ENCODE measurements at places on chromosomes 11 and 22. TPM values are rescaled to one million over a fixed set of nuclear protein-coding genes. Genes with fewer than 3 reads are reported as not detected.

The MS4A4E gene
- not detected for total RNA-seq

GRCh38 chr11:35389112-35389511, 30.2 kb downstream of the SLC1A2 start:
- no peak overlapping the region for H3K27ac ChIP-seq
- peaks cover 32% of the 10 kb centered on the region for H3K4me1 ChIP-seq
- DNase-seq: no peak
- H3K27me3 ChIP-seq: no peaks in the 10 kb centered on the region
- no peak overlapping the region for H3K4me3 ChIP-seq

GRCh38 chr11:2982214-2982613, 9.9 kb downstream of the NAP1L4 start:
- no peak overlapping the region for H3K4me3 ChIP-seq
- H3K27me3 ChIP-seq: no peaks in the 10 kb centered on the region
- peaks cover 42% of the 10 kb centered on the region for H3K36me3 ChIP-seq

The OR4S1 gene
- not detected for total RNA-seq

DNA sequence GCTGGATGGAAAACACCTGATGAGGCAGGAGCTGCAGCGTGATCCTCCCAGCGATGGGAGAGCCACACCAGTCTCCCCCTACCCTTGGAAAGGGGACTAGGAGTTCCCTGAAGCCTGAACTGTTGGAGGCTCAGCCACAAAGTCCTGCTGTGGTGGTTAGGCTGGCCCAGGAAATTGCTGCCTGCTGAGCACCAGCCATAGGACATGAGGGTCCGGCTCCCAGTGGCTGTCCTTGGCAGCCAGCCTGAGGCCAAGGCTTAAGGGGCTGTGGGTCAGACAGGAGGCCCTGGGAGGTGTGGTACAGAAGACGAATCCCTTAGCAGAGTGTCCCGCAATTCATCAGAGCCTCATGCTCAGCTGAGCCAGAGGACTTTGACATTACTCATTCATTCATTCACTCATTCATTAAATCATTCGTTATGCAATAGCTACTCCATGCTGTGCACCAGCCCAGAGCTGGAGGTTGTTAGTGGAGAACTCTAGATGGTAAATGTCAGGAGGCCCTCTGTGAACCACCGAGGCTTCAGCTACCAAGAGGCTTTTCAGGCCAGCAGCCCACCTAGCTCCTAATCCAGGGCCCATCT, 14.4 kb upstream of the SEC14L4 start:
- H3K4me3 ChIP-seq: no peak overlapping the region
- H3K27ac ChIP-seq: no peak overlapping the region
